ENCODE measurements at places on chromosomes 7 and 10.

GRCh38 chr7:28472332-28472731 is 60.0 kb downstream of the CREB5 start:
- no peak for DNase-seq

DNA sequence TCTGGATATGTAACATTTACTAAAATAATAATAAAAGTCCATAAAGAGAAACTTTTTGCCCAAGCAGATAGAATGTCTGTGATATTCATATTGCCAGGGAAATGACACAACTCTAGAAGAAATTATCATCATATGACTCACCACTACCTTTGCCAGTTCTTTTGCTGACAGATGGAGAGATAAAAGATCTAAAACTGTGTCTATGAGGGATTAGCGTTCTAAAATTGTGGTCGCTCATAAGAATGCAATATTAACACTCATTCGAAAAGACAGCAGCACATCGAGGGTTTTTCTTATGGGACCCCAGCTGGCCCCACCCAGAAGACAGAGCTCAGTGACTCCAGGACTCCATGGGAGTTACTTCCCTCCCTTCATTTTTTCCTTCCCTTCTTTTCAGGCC is 16.6 kb upstream of the LANCL2 start:
- DNase-seq: no peak

DNA sequence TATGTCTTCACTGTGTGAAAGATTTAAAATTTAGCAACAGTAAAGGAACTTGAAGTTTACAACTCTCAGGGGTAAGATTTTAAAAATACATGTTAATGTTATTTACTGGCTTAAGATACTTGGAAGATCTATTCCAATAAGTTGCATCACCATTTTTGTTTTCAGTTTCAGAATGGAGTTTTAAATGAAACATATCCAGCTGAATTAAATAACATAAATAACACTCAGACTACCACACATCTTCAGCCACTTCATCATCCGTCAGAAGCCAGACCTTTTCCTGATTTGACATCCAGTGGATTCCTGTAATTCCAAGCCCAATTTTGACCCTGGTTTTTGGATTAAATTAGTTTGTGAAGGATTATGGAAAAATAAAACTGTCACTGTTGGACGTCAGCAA is 44.3 kb downstream of the AHR start:
- no peak for DNase-seq

DNA sequence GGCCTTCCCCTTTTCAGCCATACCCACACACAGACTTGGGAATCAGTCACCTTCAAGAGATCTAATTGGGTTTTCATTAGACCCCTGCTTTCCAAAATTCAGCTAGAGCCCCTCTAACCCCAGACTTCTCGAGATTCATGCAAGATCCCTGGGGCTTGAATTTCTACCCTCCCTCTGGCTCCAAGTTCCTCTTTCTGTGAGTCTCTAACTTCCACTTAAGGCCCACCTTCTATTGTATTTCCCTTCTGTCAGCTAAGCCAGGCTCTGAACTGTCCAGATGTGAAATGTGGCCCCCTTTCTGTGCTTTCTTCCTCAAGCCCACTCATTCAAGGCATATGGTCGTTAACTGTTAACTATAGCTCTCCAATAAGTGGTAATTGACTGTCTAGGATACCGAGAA is 132.2 kb downstream of the ZNF365 start:
- DNase-seq: no peak

DNA sequence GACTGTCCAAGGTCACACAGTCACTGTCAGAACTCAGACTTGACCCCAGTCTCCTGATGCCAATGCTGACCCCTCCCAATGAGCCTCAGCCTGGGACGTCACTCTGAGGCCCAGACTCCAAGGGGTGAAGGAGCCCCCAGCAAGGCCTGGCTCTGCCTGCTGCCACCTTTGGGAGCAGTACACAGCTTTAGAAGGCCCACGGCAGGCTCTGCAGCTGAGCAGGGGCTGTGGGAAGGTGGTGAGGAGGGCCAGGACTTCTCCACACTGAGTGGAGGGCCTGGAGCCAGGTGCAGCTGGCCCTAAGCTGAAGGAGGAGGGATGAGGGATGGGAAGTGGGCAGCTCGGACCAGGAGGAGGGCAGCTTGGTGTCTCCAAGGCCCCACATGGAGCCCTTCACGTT is 23.9 kb upstream of the ZMIZ1 start:
- peak; percentile 5 for DNase-seq
